ENCODE measurements at places on chromosomes 3 and 15.

DNA sequence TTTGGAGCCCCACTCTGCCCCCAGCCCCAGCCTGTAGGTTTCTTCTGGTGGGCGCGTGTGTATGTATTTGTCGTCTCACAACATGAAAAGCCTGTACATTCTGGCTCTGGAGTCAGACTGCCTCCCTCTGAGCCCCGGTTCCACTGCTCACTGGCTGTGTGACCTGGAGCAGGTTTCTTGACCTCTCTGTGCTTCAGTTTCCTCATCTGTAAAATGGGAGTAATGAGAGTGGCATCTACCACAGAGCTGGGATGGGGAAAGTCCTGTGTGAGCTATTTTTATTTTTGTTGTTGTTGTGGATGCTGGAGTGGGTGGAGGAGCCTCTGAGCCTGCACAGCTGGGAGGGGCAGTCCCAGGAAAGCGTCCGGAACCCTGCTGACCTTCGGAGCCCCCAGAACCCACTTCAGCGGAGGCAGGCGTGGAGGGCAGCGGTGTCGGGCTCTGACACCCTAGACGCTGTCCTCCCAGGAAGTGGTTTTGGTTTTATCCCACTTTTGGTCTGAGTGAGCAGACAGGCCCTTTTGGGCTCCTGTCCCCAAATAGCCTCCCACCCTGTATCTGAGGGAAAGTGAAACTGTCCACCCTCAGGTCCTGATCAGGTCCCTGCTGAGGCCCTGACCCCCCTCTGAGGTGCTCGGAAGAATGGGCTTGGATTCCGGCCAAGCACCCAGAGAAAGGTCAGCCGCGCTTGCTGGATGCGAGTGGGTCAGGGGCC is 103.5 kb downstream of the CHSY1 start:
- DNase-seq: peak; percentile 60

GRCh38 chr3:142990721-142991120 is 10.6 kb upstream of the U2SURP start:
- DNase-seq: no peak

DNA sequence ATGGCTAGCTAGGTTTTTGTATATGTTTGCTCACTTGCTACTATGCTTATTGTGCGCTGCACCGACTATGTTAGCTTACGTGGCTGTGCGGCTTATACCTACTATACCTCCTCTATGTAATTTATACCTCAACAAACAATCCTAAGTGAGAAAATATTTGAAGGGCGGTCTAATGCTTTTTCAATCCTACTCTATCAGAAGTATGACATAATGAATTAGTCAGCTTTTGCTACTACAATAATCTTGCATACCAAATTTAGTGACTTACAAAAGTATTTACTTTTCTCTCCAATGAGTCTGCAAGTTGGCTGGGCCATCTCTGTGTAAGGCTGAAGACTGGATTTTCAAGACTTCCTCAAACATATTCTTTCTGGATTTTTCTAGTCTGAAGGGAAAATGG is 391.2 kb upstream of the NECTIN3 start:
- DNase-seq: no peak

GRCh38 chr15:67456677-67457529 is 64.0 kb upstream of the C15orf61 start:
- DNase-seq: no peak

DNA sequence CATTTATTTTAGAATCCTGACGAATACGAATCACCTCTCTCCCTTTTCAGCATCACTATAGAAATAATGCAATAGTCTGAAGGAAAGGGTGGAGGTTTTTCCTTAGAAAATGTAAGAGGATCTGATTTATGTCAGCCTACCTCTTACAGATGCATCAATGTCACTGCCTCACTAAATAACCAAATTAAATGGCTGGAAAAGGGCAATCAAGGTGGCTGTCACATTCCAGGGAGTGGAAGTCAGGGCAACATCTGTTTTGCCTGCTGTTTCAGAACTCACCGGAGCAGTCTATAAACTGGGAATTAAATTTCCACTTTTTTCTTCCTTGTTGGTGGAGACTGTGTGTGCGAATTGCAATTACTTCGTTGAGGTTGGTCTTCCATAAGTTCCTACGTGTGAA is 299.3 kb upstream of the PDZRN3 start:
- DNase-seq: no peak

DNA sequence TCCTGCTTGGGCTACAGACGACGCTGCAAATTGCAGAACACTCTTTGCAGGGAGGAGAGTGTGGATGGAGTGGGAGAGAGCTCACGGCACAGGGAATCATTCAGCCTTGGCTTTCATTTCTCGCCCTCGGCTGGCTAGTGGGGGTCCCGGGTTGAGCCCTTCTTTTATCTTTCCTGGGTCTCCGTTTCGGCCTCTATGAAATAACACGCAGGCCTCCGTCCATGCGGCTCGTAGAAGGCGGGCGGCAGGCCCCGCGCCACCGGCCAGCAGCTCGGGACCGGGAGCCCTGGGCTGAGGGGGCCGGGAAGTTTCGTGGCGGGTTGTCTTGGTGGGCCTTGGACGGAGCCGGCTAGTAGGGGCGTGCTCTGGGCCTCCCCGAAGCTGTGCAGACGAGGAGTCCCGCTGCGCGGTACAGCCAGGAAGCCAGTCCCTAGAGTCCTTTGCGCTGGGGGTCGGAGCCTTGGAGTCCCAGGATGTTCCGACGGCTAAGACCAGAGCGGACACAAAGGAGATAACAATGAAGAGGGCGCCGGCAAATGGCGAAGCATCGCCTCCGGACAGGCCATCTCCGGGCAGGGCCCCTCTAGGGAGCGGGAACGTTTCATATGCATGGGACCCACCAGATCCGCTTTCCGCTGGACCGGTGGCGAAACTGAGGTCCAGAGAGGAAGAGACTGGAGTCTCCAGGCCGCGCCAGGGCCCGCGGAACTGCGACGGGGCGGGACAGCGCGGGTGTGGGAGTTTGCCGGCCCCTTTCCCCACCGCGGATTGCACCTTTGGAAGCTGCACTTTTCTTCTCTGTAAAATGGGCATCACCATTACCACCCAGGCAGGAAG is 4.3 kb downstream of the RNU6-1 start:
- peak; percentile 71 for DNase-seq

GRCh38 chr3:89314454-89315098 is 207.2 kb downstream of the EPHA3 start:
- DNase-seq: no peak

- peak; percentile 61 for DNase-seq
Measured at GRCh38 chr3:194315965-194316361, 35.2 kb downstream of the CPN2 start.

- DNase-seq: no peak
Measured at GRCh38 chr3:195559723-195560409, 16.7 kb upstream of the PPP1R2 start.

- no peak for DNase-seq
Measured at GRCh38 chr3:187750006-187750512, 4.8 kb upstream of the BCL6 start.

DNA sequence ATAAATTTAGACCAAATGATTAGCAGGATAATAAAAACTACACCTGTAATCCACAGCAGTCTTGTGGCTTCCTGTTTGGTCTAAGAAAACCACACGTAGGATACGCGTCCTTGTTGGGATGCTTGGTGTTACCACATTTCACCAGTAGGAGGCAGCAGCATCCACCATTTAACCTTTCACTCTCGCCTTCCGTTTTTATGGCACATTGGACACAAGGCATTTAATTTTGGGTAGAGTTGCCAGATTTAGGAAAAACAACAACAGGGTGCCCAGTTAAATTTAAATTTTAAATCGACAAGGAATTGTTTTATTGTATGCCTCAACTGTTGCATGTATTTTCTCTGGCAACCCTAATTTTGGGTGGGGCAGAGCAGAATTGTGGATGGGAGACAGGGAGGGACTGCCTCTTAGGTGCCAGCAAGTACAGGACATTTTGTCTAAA is 6.3 kb downstream of the LRRC31 start:
- no peak for DNase-seq

- no peak for DNase-seq
Measured at GRCh38 chr15:94360251-94360685, 128.9 kb downstream of the MCTP2 start.

GRCh38 chr3:138434276-138434874 is at the start of gene ESYT3:
TSS of gene ESYT3 (plus strand) at chr3:138434616. CDS start at chr3:138434799, 183 bp downstream.
- DNase-seq: peak; percentile 85

GRCh38 chr3:69941439-69942176 is 57.9 kb upstream of the SAMMSON start:
- DNase-seq: no peak

DNA sequence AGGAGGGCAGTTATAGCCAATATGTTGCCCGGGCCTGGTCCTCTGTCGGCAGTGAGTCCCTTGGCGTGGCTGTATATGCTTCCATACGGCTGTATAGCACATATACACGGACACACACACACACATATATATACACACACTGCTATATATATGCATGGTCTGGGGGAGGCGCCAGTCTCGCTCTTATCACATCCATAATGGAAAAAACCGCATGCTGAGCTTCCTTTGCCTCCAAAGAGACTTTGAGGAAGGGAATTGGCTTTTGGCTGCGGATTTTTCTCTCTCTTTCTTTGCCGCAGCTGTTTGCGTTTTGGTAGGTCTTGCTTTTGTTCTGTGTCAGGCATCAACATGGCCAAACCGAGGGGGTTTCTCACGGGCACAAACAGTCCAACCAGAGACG is 11.3 kb upstream of the TMEM115 start:
- DNase-seq: no peak

DNA sequence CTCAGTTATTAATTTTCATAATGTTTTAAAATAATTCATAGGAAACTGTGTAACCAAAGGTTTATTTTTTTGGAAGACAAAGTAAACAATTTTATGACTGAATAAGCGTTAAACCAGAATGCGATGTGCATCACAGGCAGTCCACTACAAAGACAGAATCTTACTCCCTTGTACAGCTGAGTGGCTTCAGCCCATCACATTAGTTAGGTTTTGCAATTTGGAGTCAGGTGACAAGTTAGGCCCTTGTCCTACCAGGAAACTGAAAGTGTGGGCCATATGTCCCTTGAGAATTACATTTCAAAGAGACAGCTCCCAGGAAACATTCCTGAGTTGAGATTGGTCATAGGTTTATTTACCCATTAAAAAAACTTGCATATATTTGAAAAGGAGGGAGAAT is 156.3 kb downstream of the MEX3B start:
- no peak for DNase-seq

DNA sequence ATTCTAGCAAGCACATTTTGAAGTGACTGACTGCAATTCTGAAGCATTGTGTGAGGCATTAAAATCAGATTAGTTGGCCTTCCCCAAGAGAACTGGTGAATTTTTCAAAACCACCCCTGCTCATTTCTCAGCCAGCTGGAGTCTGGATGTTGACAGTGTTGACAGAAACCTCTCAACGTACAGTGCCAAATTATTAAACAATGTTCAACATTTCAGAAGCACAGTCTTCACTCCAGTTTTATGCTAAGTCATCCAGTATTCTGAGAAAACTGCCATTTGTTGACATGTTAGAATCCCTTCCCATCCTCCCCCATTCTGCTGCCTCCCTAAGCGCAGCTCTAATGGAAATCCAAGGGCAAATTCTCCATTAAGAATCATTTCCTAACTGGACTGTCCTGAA is 369.3 kb upstream of the TRIM42 start:
- no peak for DNase-seq

GRCh38 chr3:46876313-46877300 is 914 bp upstream of the PTH1R start:
- DNase-seq: no peak

Measured in RWPE2 (cell line).